M059J (cell line): ENCODE measurements at places on chromosomes 7 and 10. TPM values are rescaled to one million over a fixed set of nuclear protein-coding genes. Genes with fewer than 3 reads are reported as not detected.
A peak's percentile ranks its signal among the peaks of the same experiment; 100 is the strongest.

RNF148 gene
- total RNA-seq: not detected in 2 replicates

DNA sequence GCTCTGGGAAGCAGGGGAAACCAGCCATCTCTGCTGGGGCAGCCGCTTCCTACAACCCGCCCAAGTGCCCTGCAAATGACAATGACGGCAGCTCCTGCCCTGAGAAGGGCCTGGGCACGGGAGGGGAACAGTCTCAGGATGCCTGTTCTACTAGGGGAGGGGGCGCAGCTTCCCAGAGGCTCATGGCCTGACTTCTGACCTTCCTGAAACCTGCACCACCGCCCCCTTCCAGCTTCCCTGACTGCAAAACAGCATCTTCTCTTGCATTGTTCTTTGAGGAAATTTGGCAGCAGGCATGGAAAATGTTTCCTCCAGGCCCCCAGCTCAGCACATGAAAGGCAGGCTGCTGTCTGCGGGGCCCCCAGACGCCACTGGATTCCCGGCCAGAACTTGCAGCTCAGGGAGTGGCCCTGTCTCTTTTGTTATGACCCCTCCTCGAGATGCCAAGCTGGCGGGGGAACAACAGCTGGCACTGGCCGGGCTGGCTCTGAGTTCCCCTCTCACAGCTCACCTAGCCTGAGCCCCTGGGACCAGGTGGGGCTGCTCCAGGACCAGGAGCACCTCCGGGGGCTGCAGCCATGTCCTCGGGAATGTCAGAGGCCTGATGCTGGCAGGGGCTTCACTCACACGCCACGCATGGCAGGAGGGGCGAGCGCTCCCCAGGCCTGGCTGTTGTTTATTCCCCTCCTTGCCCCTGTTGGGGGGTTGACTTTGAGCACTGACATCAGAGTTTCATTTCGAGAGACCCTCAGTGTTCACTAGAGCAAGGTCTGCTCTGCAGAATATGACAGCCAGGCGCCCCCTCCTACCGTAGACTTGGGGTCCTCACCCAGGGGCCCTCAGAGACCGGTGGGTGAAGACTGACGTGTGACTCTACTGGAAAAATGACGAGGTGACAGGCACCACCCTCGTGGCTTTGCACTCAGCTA is 62.7 kb downstream of the CALML3 start:
- no peak for DNase-seq

GRCh38 chr7:73991522-73992100 is 36.4 kb upstream of the ELN start:
- peak; percentile 59 for DNase-seq

VAX1 gene
- not detected in 2 replicates for total RNA-seq

DNA sequence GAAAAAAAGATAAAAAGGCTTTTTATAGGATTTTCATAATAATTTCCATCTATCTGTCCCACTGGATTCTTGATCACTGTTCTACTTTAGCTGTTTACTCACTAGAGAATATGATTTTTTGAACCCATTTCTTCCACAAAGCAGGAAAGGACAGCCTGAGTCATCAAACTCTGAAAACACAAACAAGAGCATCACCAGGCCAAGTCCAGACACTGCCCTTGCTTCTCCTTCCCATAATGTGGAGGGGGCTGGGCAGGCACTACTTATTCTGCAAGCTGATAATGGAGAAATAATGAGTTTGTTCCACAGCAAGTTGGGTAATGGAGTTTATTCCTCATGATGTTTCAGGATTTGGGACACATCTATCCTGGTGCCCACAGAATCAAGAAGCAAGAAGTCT is 13.0 kb upstream of the KCNIP2 start:
- DNase-seq: peak; percentile 37

- peak; percentile 19 for DNase-seq
Measured at GRCh38 chr7:154746571-154747360, 256.2 kb downstream of the PAXIP1 start.

DNA sequence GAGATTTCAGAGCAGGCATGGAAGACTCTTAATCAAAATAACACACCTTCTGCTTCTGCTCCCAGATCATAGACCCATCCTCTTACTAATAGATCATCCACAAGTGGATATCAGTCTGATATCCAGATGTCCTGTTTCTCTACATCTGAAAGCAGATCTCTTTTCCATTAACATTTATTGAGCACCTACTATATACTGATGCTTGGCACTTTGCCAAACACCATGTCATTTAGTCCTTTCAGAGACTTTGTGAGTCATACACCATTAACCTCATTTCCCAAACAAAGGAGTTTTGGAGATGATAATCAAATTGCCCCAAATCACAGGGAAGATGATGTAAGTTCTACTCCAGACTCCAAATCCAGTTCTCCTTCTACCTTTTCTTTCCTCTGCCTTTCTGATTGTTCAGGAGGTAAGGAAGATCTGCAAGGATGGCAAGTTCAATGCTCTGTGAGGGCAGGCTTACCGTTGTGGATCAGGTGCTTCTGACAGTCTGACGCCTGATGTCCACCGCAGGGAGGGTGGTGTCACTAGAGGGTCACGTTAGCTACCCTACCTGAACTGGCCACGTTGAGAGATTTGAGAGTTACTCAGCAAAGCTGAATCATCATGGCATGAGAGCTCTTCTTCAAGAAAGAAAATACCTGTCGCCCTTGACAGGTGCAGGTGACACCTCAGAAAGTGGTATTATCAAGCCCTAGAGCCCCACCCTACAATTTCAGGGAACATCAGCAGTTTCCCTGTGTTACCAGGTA is 269.6 kb upstream of the ZMIZ1 start:
- DNase-seq: peak; percentile 32

DNA sequence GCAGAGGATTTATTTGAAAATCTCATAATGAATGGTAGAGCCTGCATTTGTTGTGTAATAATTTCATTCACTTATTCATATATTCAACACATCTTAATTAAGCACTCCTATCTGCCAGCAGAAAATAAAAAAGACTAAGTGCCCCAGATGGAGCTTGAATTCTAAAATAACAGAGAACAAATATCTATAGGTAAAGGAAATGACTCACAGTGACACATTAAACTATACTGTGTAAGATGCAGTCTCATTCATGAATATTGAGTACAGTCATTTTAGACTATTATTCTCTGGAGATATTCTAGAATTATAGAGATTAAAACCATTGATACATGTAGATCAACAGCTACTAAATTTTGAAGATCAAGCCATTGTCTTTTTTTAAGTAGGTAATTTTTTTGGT is 72.1 kb downstream of the PTPRZ1 start:
- DNase-seq: no peak

GRCh38 chr7:69819333-69819705 is 221.0 kb downstream of the AUTS2 start:
- DNase-seq: no peak

NPY4R gene
- 2.2 and 2.9 TPM in 2 replicates for total RNA-seq

DNA sequence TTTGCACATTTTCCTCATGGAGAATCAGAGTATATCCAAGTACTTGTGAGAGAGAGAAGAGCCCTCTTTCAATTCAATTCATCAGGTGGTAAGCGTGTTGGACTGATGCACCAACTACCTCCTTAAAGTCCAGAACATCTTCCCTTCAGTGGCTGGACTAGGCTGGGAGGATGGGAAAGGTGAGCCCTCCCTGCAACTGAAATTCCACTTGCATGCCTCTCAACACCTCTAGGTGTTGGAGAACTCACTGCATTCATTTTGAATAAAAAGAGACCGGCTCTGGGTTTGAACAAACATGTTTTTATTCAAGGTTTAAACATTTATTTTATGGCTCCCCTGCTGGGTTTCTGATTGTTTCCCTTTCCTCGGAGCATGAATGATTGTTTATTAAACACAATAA is 573.5 kb downstream of the CCSER2 start:
- no peak for DNase-seq

- no peak for DNase-seq
Measured at GRCh38 chr7:29209745-29210144, 15.2 kb downstream of the CHN2 start.

GCK gene
- total RNA-seq: not detected in 2 replicates

EXOC6 gene
- total RNA-seq: 9.1 and 12.6 TPM in 2 replicates

NUTM2E gene
- total RNA-seq: 0.05 TPM in 1 of 2 replicates, not detected in the other

- DNase-seq: peak; percentile 36
Measured at GRCh38 chr10:118621304-118621942, 26.0 kb upstream of the PRLHR start.
